ENCODE measurements at places on chromosomes 7 and 10.

DNA sequence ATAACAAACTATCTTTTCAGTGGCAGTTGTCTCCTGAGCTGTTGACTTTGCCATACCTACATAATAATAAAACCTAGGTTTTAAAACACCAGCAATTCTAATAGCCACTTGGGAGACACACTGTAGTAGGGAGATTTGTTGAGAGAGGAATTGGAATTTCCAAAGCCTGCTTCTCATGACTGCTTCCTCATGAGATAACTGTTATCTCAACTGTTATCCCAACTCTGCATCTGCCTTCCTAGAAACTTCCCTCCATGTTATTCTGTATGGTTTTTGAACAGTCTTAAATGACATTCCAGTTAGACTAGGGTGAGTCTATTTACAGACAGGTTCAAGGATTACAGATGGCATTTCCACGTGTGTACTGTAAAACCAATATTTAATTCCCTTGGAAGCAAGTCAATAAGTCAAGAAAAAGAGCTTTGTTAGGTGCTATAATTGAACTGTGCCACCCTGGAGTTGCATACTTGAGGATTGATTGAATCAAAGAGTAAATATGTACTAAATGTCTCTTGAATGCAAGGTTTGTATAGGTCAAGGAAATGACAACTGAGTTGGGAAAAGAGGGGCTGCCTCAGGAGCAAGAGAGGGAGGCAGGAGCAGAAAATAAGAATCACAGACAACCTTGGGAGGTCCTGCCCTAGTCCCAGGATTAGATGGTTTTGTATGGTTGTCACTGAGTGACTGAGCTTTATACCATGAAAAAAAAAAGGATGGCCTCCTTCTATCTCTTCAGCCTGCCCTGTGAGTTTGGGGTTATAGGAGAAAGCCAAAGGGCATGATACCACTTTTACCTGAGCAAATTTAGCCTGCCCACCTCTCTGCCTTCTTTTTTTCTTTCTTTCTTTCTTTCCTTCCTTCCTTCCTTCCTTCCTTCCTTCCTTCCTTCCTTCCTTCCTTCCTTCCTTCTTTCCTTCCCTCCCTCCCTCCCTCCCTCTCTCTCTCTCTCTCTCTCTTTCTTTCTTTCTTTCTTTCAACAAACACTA, 9.9 kb upstream of the TM9SF3 start:
- no peak for DNase-seq

GRCh38 chr10:55358539-55358938, 557.5 kb upstream of the PCDH15 start:
- DNase-seq: no peak

DNA sequence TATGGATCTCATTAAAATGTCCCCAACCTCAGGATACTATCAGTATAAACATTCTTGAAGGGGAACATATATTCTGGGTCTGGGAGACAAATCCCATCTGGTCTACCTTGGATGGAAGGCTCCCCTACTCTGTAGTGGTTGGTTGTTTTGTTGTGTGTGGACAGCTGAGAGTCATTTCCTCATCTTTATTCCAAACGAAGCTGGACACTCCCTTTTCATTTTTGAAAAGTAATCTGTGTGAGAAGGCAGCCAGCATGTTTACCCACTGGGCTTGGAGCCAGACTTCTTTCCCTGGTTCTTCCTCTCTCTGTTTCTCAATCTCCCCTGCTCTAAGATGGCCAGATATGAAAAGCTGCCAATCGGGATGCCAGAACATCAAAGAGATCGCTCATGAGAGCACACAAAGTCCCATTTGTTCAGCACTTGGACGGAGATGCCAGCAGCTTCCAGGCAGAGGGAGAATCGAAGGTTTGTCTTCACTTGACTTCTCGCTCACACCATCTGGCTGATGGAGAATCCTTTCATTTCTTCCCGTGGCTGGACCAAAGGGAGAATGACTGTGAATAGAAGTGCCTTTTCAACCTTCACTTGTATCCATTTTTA, 108.1 kb upstream of the AGR3 start:
- peak; percentile 38 for DNase-seq

GRCh38 chr7:148962823-148963582, 65.3 kb downstream of the PDIA4 start:
- DNase-seq: peak; percentile 86

DNA sequence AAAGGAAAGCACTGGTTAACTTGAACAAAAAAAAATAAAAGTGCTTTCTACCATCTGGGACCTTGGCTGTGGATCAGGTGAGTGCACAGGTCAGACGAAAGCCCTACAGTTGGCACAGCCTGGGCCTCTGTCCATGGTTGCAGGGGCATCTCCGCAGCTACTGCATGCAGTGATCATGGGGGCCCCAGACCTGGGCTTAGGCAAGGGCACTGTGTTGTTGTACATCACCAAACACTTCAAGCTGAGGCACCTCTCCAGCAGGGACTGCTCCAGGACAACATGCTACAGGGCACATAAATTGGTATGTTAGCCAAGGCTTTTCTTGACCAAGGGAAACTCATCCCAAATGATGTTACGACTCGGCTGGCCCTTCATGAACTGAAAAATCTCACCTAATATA, 23.5 kb downstream of the KLHL7 start:
- no peak for DNase-seq

DNA sequence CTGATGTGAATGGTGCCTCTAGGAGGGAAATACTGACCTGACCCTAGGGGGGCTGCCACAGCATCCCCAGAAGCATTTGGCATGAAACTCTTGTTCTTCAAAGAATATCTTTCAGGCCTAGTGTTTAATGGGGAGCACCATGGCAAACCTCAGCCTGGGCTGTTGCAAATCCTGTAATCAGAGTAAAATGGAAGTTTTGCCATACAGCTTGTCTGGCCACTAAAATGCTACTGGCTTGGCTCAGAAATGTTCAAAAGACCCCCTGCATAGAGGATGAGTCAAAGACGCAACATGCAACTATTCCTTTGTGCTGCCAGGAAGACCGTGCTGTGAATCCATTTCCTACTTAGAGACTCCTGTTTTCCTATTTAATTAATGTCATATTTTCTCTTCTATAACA, 26.7 kb downstream of the HECW1 start:
- DNase-seq: no peak

GRCh38 chr7:80278737-80279136, 144.1 kb downstream of the GNAI1 start:
- no peak for DNase-seq

DNA sequence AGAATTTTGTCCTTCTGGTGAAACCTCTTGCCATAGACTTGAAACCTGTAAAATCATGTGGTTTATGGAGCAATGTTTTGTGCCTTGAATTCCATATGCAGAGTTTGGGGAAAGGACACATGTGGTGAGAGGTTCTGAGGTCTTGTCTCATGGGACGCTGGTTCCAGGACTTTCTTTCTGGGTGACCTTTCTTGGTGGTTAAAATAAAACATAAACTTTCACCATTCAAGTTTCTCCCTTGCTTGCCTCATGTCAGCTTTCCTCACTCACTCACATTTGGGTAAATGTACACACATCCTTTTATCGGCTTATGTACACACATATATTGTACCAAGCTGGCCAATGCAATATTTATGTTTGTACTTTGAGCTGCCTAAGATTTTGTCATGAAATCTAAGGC, 144.9 kb upstream of the CELF2 start:
- no peak for DNase-seq

DNA sequence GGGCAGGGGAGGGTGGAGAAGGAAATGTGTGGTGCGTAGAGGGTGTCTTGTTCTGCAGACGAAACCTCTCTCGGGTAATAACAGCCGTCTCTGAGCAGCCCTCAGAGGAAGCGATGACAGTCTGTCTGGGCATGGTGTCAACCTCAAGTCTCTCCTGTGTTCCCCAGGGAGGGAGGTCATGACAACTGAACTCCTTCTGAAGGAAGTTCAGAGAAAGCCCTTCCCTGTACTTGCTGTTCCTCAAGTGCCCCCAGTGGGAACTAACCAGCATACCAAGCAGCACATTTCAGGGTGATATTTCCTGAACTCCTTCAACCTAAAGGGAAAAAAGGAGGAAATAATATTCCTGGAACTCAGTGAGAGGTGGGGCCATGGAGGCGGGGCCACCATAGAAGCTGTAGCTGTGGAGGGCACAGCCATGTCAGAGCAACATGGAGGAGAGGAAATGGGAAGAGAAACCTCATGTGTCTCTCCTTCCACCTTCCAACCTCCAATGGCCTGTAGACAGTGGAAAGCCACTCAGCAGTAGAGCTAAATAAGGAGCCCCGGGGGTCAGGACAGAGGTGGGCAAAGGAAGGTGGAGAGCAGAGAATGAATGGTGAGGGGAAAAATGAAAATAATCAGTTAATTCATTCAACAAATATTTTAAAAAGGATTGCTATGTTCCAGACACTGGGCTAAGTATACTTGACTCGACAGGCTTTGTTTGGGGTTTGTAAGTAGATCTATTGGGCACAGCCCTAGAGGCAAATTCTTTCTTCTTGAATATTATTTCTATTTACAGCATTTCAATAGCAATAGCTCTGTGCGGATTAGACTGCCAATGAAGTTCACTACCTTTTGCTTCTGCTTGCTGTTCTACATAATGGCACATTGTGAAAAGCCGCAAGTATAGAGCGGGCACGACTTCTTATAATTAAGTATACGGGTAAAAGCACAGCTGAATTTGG, 61.0 kb upstream of the AOAH start:
- peak; percentile 76 for DNase-seq

- DNase-seq: no peak
Measured at GRCh38 chr10:12644380-12645144, 295.2 kb downstream of the CAMK1D start.

Data from hematopoietic multipotent progenitor cell treated with erythropoietin and hydrocortisone succinate and interleukin-3 and kit ligand, for 4 days (in vitro differentiated cells).